Left colon (tissue), 2 donors: ENCODE measurements at places on chromosomes 16 and 17.

DNA sequence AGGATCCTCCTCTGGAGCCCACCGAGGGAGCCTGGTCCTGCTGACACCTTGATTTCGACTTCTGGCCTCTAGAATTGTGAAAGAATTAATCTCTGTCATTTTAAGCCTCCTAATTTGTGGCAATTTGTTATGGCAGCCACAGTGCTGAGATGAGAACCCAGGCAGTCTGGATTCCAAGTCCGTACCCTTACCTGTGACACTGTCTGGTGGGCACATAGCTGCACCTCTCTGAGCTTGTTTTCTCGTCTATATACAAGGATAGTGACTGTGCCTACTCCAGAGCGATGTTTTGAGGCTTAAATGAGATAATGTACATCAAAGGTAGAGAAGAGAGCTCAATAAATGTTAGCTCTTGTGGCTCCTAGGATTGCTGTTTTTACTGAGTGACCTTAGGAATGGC, 128.4 kb upstream of the MPHOSPH6 start:
- DNase-seq, result no peak

DNA sequence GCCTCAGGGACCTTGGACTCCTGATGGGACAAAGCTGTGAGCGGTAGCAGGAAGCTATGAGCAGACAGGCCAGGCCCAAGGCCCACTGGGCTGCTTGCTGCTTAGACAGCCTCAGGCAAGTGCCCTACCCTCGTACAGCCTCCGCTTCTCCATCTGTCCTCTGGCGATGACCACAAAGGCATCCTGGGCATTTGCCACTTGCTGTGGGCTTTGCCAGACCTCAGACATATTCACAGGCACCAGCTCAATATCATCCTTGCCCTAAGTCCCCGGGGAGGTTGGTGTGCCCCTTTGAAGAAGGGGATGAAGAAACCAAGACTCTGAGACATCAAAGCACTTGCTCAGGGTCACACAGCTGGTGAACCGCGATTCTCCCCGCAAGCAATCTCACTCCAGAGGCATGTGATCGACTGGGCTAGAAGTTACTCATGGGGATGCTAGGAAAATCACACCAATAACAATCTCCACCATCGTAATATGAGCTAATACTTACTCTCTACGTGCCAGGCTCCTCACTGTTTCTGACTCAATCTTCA, 21.7 kb downstream of the PPL start:
- no peak for DNase-seq

GRCh38 chr17:75922173-75922961, 17.7 kb upstream of the MRPL38 start:
- no peak for DNase-seq

DNA sequence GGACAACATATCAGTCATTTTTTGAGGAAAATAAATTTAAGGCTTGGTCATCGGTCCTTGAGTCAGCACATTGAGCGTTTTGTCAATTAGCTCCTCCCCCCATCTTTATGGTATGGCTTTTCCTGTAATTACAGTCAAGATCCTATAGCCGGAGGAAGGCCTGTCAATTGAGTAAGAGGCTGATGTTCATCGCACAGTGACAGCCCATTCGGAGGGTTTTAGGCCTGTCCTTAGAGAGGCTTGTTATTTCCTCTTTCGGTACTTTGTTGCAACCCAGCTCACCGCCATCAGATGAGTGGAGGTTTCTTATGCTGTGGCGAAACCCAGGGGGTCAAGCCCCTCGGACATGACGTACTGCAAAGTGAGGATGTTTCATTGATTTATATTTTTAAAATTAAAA, 395.2 kb downstream of the WWOX start:
- DNase-seq, result no peak

DNA sequence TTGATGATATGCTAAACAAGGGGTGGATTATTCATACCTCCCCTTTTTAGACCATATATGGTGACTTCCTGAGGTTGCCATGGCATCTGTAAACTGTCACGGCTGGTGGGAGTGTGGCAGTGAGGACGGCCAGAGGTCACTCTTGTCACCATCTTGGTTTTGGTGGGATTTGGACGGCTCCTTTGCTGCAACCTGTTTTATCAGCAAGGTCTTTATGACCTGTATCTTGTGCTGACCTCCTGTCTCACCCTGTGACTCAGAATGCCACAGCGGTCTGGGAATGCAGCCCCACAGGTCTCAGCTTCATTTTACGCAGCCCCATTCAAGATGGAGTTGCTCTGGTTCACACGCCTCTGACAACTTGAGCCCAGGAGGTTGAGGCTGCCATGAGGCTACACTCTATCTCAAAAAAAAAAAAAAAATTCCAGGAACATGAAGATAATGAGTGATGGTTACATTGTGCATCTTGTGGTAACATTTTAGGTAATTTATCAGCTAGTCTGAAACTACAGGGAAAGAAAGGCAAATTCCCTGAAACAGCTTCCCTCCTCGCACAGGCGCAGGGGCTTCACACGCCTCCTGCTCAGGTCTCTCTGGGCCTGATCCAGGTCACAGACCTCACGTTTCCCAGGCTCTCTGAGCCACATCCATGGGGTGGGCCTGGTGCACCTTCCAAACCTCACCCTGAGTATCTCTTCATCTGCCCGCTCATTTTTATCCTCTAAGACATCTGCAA, 15.3 kb upstream of the UBE2I start:
- DNase-seq, result no peak

- DNase-seq, result peak; percentile 81
Measured at GRCh38 chr16:19396555-19397011, 21.1 kb upstream of the TMC5 start.
